Stimulated activated CD8-positive, alpha-beta memory T cell treated with anti-CD3 and anti-CD28 coated beads, Interleukin-4, amount 100 ng/mL, for 4 hours (primary cell): ENCODE measurements at places on chromosomes 11 and 22.

GRCh38 chr22:40817737-40818136, 1.4 kb downstream of the SLC25A17 start:
- no peak for DNase-seq

- DNase-seq = no peak
Observed at GRCh38 chr11:31687861-31688260, 123.3 kb downstream of the PAX6 start.

DNA sequence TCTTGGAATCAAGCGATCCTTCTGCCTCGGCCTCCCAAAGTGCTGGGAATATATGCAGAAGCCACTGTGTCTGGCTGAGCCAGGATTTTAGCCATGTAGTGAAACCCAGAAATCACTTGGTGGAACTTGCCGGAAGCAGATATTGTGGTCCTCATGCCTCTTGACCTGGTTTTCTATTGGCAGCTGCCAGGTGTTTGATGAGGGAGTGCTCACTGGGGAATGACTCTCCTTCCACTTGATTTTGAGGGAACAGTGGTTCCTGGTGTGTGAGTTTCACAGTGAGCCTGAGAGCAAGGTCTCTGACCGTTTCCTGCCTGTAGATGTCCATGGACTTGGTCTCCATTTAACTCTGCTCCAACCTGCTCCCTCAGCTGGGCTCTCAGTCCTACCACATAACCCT, 34.7 kb upstream of the ELF5 start:
- DNase-seq = no peak

- DNase-seq = no peak
Observed at GRCh38 chr22:25572708-25573171, 8.3 kb downstream of the GRK3 start.

- DNase-seq = no peak
Observed at GRCh38 chr11:116581349-116581748, 191.4 kb downstream of the BUD13 start.

DNA sequence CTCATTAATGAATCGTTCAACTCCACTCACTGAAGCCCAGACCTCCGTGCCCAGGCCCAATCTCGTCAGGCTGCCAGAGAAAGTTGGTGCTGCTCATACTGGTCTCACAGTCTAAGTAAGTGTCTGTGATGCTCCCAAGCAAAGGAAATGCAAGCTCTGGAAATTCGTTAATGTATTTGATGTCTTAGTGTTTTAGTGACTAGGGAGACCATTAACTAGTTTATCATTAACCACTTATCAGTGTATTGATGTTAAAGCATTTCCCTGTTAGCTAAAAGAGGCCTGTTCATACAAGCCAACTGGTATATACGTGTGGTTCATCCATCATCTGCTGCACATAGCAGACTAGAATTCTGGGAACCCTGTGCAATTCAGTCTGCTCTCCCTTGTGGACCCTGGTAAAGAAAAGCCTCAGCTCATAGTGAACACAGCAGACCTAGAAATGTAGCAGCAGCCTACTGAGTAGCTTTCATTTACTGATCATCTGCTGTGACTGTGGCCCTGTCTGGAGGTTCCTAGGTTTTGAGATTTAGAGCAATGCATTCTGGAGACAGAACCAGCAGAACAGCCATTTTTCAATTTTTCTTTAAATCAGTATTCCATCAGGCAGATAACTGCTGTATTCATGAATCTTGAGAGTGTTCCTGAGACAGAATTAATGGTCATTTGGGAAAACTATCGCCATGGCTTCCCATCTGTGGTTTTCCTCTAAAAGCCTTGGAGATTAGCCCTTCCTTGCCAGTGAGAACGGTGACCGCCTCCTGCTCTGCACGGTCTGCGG, 15.7 kb upstream of the AIFM3 start:
- DNase-seq = no peak

DNA sequence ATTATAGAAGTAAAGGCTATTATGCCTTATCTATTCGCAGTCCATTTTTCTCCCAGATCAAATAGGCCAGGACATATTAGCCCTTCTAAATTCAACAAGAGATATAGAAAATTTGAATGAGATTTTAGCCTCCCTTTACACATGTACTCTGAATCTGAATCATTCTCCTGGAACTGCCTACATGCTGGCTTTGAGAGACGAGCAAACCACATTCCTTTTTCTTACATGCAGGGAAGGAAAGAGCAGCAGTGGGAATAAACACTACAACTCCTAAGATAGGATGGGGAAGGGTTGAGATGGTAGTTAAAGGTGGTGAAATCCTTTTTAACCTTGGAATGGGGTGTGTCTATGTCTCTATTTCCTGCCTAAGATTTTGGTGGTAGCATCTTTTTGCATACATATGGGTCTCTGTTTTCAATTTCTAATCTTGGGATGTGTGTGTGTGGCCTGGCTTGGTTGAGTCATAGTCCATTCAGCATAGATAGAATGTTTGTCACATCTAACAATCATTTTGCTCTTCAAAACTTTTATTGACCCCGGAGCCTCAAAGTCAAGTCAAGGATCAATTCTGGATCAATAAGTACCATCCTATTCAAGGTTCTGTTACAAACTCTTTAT, 11.1 kb upstream of the OOSP2 start:
- DNase-seq = no peak

- no peak for DNase-seq
Observed at GRCh38 chr11:97937501-97937900, 1083.2 kb upstream of the CNTN5 start.

DNA sequence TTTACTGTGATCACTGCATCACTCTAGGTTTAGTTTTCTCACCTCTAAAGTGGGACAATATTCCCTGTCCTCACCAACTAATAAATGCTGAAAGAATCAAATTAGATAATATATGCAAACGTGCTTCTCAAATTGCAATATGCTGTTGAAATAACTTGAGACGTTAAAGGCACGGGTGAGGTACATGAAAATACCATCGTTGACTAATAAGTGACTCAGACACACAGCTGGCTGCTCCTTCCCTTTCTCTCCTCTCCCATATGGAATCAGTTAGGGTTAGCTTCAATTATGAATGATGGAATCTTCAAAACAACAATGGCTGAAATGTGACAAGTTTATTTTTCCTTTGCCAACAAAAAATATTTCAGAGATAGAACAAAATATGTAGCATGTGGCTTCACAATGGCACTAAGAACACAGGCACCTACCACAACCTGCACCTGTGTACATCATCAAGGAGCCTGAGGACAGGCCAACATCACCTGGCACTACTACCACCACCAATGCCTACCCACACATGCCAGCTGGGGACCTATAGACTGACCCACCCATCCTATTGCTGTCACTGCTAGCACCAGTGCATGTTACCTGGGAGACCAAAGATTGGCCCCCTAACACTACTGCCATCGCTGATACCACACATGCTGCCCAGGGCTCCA, 13.7 kb downstream of the GDPD4 start:
- no peak for DNase-seq

DNA sequence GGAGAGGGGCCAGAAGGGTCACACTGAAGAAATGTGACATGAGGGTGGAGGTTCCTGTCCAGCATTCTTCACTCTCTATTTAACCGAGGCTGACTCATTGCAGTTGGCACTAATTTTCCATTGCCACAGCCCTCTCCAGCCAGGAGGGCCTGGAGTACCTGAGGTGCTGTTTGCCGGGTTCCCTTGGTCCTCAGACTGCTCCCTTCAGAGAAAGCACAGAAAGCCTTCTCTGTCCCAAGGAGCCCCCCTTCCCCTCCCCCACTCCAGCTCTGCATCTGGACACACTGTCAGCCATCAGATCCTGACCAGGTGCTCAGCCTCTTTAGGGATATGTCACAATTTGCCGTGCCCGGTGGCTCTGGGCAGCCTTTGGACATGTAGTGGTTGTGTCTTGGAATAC, 3.2 kb upstream of the C11orf91 start:
- DNase-seq = no peak

- peak; percentile 7 for DNase-seq
Observed at GRCh38 chr11:68383976-68384501, 71.6 kb downstream of the LRP5 start.

- peak; percentile 66 for DNase-seq
Observed at GRCh38 chr11:72812967-72813739, 1.1 kb upstream of the ATG16L2 start.

- no peak for DNase-seq
Observed at GRCh38 chr22:29702931-29703501, 16.8 kb upstream of the CABP7 start.

GRCh38 chr11:123778511-123778910, 24.2 kb upstream of the OR6X1 start:
- DNase-seq = no peak

DNA sequence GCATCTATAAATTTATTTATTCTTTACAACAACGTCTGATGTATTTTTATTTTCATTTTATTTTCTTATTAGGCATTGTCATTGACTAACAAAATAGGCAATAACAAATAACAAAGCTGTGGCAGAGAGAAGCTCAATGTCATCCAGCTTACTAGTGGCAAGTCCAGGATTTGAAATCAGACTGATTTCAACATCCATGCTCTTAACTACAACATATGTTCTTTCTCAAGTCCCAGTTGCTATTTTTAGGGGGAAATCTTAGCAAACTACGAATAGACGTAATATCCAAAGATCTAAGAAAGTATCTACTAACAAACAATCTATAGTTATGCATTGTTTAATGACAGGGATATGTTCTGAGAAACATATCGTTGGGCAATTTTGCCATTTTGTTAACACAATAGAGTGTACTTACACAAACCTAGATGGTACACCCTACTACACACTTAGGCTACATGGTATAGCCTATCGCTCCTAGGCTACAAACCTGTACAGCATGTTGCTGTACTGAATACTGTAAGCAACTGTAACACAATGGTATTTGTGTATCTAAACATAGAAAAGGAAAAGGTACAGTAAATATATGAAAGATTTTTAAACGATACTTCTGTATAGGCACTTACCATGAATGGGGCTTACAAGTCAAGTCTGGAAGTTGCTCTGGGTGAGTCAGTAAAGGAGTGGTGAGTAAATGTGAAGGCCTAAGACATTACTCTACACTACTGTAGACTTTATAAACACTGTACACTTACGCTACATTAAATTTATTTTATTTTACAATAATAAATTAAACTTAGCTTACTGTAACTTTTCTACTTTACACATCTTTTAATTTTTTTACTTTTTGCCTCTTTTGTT, 151.3 kb downstream of the DLG2 start:
- DNase-seq = no peak

GRCh38 chr11:12585861-12586260, 88.4 kb upstream of the TEAD1 start:
- DNase-seq = no peak

- DNase-seq = no peak
Observed at GRCh38 chr11:72254299-72254993, 10.5 kb upstream of the PHOX2A start.
